Activated T-cell treated with anti-CD3 and anti-CD28 coated beads for 1 hour (primary cell): ENCODE measurements at places on chromosomes 16 and 17.

DNA sequence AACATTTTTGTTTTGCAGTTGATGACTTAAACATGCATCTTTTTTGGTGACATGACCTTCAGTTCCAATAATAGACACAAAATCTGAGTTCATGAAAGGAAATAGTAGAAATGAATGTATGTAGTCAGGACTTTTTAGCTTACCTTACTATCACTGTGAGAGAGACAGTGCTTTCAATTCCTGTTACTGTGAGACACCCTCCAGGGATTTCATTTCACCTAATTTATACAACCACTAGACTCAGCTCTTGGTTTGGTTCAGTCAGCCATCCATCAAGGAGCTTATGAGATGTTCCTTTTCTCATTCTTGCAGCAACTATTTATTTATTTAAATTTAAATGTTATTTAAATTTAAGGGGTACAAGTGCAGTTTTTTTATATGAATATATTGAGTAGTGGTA lies 77.9 kb downstream of the MAP2K4 start:
- no peak for DNase-seq

- DNase-seq: no peak
Observed at GRCh38 chr17:33968350-33969044, 286.6 kb upstream of the CCL2 start.

- no peak for DNase-seq
Observed at GRCh38 chr16:53415504-53415903, 18.8 kb upstream of the RBL2 start.

DNA sequence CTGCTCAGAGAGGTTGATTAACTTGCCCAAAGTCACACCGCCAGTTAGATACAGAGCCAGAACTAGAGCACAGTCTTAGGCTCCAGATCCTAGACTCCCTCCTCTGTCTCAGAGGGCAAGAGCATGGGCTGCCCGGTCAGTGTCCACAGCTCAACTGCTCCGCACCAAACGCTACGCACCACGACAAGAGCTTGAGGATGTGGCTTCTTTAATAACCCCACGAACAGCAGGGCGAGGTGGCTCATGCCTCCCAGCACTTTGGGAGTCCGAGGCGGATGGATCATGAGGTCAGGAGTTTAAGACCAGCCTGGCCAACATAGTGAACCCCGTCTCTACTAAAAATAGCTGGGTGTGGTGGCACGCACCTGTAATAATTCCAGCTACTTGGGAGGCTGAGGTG lies 21.4 kb downstream of the FA2H start:
- no peak for DNase-seq

GRCh38 chr17:67993153-67993997 lies 2.9 kb downstream of the C17orf58 start:
- DNase-seq: peak; percentile 51

DNA sequence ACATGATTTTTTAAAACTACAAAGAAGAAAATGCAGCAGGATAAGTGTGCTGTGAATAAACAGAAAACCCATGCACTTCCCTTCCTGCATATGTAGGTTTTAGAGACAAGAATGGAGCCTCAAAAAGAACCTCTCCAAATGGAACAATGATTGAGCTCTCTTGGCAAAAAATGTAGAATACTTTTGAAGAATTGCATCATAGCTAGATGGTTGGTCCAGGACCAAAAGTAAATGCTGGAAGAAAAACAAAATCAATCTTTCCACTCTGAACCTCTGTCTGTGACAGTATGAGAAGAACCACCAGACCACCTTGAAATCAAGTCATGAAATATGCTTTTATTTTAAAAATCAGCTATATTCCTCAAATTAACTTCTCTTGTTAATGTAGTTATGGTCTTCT lies 17.5 kb downstream of the HELZ start:
- no peak for DNase-seq

DNA sequence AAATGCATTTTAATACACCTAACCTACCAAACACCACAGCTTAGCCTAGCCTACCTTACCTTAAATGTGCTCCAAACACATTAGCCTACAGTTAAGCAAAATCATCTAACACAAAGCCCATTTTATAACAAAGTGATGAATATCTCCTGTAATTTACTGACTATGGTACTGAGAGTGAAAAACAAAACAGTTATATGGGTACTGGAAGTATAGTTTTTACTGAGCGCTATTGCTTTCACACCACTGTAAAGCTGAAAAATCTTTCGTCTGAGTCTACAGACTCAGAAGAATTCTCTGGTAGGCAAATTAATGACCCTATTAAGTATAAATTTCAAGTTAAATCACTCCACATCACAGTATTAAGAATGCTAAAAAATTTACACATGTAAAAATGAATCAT lies 3.5 kb downstream of the GRB2 start:
- DNase-seq: no peak

GRCh38 chr17:77847221-77848085 lies 111.0 kb upstream of the TNRC6C start:
- DNase-seq: no peak

- DNase-seq: no peak
Observed at GRCh38 chr17:44384823-44385286, 4.6 kb downstream of the ITGA2B start.

DNA sequence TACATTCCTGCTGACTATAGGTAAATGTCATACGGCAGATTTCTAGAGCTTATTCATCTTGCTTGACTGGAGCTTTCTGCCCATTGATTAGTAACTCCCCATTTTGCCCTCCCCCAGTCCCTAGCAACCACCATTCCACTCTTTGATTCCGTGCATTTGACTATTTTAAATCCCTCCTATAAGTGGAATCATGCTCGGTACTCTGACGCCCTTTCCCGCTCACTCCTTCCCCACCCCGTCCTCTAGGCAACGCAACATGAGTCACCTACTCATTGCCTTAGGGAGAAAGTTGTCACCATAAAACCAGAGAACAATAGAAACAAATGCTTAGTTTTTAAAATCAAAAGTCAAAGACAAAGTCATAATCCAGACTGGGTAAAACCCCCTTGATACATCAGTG lies 45.5 kb upstream of the RBBP6 start:
- DNase-seq: no peak

GRCh38 chr16:56700195-56700594 lies 17.9 kb downstream of the MT1X start:
- no peak for DNase-seq

GRCh38 chr17:14157822-14158221 lies 78.8 kb downstream of the CDRT15 start:
- DNase-seq: no peak

GRCh38 chr16:81394966-81395655 lies 49.5 kb upstream of the CMIP start:
- DNase-seq: no peak

DNA sequence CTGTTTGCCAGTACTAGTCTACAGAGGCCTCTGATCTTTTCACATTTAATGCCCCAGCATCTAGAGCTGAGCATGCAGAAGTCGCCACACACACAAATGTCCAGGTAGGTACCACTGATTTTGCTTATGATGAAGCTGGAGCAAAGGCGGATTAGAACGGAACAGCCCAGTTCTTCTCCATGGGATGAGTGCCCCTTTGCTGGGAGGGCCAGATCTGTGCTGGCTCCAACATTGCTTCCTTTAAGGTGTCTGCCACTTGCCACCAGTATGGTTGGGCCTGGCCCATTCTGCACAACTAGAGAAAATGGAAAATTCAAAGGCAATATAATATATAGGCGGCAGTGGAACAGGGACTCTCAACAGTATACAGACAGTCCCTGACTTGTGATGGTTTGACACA lies 2.2 kb upstream of the MNT start:
- DNase-seq: no peak

GRCh38 chr17:357644-358043 lies 5.0 kb upstream of the RPH3AL start:
- no peak for DNase-seq

DNA sequence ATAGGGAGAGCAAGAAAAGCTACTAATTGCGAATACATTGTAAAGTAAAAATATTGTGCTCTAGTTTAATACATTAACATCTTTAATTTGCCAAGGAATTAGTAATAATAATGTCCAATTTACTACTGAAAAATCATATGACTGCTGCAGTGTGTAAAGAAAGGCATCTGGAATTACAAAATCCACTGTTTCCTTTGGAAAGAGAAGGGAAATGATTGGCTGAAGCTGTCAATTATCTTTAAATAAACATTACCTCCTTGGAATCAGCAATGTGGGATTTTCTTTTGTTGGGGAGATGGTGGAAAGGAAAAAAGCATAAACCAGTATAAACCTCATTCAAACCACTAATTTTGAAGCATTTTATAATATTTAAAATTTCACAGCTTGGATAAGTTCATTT lies 276.0 kb downstream of the MAP2K6 start:
- DNase-seq: no peak

DNA sequence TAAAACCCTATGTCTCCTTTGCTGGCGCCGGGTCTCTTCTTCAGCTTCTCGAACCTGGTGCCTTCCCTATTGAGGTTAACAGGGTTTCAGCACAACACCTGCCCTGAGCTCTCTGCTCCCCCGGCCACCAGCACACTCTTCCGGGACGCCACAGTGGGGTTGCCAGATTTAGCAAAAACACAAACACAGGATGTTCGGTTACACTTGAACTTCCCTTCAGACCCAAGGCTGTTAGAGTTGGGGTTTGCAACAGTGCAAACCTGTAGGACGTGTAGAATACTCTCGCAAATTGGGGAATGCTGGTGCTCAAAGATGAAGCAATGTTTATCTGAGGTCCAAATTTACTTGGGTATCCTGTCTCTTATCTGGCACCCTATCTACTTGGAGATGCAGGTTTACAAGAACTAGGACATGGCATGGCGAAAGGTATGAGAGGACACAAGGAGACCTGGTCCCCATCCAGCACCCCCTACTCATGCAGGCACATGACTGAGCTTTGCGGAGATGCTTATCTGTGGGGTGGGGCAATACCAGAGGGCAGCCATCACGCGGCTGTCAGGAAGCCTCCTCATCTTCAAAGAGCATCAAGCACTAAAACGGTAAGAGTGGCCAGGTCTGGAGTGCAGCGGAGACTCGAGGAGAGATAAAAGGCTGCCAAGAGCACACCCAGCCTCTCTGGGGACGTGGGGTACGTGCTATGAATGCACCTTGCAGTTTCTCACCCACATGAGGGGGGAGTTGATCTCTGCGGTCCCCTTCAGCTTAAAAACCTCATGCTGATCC lies 52.8 kb downstream of the SDK2 start:
- DNase-seq: peak; percentile 42

GRCh38 chr16:1492923-1493745 lies at the start of gene TELO2:
Gene TELO2 (plus strand): TSS chr16:1493360. CDS start chr16:1494282, 922 bp downstream.
- DNase-seq: peak; percentile 88

DNA sequence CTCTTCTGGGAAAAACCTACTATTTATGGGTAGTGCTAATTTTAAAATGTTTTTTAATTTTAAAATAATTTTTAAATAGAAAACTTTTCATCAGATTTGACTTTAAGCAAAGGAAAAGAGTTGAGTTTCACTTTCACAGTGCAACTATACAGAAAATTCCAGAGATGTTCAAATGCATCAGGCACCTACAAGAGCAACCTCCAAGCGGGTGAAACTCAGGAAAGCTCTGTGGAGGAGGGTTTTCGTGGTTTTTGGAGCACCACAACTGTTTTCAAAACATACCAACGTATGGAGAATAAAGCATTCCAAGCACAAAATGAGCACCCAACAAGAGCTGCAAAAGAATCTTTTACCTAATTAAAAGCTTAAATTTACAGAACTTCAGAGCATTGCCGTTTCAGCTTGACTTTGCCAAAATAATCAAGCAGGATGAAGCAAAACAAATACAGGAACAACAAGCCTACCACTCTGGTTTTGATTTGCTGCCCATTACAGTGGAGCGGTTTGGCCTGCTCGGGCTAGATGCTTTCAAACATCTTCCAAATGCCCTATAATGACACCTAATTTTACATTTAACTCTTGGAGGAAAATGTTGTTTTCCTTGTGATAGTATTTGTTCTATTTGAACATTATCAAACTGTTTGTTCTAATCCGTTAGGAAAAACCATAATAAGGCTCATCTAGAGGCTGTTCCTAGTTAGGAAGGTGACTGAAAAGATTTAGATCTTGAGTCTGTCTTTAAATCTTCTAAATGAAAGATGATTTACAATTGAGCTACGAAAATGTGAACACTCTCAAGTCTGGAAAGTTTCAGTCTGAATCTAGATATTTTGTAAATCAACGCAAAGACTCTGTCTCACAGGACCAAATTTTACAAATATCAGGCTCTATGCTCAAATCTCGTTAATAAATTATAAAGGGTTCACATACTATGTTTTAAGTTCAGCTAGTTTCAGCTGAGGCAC lies 34.5 kb downstream of the NACA2 start:
- DNase-seq: no peak

DNA sequence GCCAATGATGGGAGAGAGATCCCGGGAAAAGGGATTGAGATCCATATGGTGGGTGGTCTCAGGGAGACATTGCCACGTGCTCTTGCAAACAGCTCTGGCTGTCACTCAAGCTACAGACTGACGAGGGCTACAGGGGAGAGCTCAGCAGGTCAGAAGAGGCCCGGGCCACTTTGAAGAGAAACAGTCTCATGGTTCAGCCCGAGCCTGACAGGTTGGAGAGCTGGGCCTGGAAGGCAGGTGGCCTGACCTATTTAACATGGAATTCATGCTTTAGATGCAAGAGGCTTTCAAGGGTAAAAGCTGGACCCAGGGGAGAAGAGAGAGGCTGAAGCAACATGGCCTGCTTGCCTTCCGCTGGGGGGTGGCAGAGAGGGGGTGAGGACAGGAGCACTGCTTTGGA lies 81.0 kb upstream of the BRD7 start:
- no peak for DNase-seq

DNA sequence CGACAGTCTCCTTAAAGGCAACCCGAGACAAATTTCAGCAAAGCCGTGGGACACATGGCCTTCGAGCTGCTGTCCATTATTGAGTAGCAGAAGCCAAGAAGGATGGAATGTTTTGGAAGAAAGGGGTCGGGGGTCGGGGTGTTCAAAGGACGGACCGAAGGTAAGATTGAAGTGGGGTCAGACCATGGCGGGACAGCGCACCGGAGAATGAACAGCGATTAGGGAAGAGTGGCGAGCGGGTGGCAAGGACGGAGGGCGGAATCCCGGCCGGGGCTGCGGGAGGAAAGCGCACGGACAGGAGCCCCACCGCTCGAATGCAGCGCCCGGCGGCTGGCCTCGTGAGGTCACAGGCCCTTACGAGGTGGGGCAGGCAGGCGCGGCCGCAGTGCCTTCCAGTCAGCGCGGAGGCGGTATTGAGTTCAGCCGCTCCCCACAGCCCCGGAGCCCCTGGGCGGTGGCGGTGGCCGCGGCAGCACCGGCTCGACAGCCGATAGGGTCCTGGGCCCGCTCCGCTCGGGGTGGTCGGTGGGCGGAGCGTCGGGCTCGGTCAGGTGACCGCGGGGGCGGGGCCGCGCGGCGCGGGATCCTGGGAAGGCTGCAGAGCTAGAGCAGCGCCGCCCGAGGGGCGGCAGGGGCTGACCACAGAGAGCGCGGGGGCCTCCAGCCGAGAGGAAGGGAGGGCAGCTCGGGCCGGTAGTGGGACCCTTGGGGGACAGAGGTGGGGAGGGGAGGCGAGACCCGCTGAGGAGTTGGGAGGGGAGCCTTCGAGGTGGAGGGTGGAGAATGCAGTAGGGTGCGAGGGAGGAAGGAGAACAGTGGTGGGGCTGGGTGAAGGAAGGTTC lies at the start of gene EFCAB13:
Gene EFCAB13 (plus strand): TSS at position 574 of the 842 bp plus-strand sequence. CDS start 4,399 bp downstream, outside the sequence.
- peak; percentile 68 for DNase-seq

DNA sequence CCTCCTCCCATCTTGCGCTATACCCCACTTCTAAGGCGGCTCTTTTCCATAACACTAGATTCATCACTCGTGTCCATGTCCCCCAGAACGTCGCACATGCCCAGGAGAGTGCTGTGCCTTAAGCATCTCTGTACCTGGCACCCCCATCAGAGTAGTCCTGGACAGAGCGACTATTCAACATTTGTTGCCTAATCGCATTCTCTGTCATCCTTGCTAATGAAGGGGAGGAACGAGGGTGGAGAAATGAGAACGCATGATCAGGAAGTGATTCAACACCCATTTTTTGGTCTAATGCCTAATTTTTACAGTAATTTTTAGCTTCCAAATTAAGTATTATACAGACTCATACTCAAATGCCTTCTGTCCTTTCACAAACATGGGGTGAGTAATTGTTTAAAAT lies 53.2 kb downstream of the SLC39A11 start:
- no peak for DNase-seq
